Ovary (tissue), 10 donors: ENCODE measurements at places on chromosomes 2 and 18. TPM values are rescaled to one million over a fixed set of nuclear protein-coding genes. Genes with fewer than 3 reads are reported as not detected.

CD226 gene
- polyA plus RNA-seq: 0.17 TPM

COL3A1 gene
- 829 TPM for polyA plus RNA-seq

DNA sequence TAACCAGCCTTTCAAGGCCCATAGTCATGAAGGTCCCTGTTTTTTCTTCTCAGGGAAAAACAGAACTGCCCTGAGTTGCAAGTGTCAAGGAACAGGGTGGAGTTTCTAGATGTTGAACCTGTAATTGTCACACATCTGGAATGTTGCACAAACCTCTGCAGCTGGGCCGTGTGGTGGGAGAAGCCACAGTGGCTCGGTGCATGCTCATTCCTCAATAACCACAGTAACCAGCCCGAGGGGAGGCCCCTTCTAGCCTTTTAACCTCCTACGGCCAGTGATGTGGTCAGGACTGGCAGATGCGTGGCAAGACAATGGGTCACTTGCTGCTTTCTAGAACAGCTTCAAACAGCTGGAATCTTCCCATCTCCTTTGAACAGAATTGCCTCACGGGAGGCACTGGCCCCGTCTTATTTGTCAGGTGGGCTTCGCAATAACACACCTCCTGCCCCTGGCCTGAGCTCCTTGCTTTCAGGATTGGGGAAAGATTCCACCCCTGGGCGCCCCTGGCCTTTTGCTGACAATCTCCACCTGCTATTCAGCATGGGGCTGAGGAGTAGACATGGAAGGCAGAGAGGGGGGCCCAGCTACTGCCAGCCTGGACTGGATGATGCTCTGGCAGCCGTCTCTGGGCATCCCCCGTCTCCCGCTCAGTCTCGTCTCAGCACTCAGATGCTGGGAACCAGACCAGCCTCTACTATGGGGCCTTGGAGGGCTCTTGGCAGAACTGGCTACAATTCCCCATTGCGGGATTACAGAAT lies 102.9 kb downstream of the KLHL29 start:
- DNase-seq: no peak
- H3K4me3 ChIP-seq: no peak overlapping the region
- no peaks in the 10 kb centered on the region for H3K27me3 ChIP-seq
- no peaks in the 10 kb centered on the region for H3K36me3 ChIP-seq
- no peak overlapping the region for H3K27ac ChIP-seq

- no peak overlapping the region for H3K27ac ChIP-seq
- H3K4me1 ChIP-seq: no peaks in the 10 kb centered on the region
- no peak for DNase-seq
- no peaks in the 10 kb centered on the region for H3K27me3 ChIP-seq
- H3K4me3 ChIP-seq: no peak overlapping the region
- no peaks in the 10 kb centered on the region for H3K36me3 ChIP-seq
These were observed 103.9 kb downstream of the VIT start for GRCh38 chr2:36800381-36800780.

GRCh38 chr2:130825966-130826253 lies 10.8 kb upstream of the ARHGEF4 start:
- H3K27ac ChIP-seq: no peak overlapping the region
- H3K4me1 ChIP-seq: no peaks in the 10 kb centered on the region
- H3K36me3 ChIP-seq: no peaks in the 10 kb centered on the region

GRCh38 chr2:96527286-96528005 lies 9.1 kb upstream of the ARID5A start:
- no peaks in the 10 kb centered on the region for H3K36me3 ChIP-seq
- H3K27ac ChIP-seq: peak overlapping the region; percentile 82
- peak overlapping the region; percentile 68 for H3K4me3 ChIP-seq
- peak; percentile 73 for DNase-seq

LINC00305 gene
- 0.12 TPM for polyA plus RNA-seq

DNA sequence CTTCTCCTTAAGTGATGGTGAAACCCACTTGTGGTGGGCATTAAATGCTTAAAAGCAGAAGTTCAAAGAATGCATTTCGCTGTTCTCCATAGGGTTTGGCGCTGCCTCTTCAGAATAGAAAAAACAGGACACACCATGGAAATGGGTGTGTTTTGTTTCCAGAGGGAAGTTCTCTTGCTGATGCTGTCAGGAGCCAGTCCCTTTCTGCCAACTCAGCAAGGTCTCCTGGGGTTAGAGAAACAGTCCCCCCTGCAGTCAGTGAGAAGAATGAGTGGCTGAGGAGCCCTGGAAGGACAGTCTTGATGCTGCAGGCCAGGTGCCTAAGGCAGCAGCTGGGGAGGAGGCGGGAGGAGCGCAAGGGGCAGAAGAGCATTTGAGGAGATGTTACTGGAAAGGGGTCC lies 37.8 kb upstream of the ASAP2 start:
- H3K36me3 ChIP-seq: no peaks in the 10 kb centered on the region
- H3K4me1 ChIP-seq: no peaks in the 10 kb centered on the region
- no peak overlapping the region for H3K27ac ChIP-seq
- H3K4me3 ChIP-seq: no peak overlapping the region

DNA sequence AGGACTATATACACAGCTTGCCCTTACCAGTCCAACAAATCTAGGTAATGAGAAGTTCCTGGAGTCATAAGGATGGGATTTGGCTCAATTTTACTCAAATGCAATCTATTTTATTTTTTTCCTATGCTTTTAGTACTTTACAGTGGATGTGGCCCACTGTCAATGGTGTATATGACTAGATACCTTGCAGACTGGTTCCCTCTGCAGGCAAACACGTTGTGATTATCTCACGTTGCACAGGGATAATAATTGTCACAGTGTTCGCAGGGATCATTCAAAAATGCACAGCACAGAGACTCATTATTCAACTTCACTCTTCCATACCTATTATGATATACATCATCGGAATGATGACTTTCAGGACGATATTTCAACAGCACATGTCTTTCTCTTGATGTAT lies 359.7 kb downstream of the MBD2 start:
- no peaks in the 10 kb centered on the region for H3K4me1 ChIP-seq
- H3K36me3 ChIP-seq: no peaks in the 10 kb centered on the region

GRCh38 chr2:160742667-160743066 lies 249.1 kb upstream of the RBMS1 start:
- H3K4me1 ChIP-seq: no peaks in the 10 kb centered on the region
- DNase-seq: no peak
- H3K36me3 ChIP-seq: no peaks in the 10 kb centered on the region

GRCh38 chr2:120471166-120471565 lies 125.2 kb downstream of the INHBB start:
- H3K27ac ChIP-seq: no peak overlapping the region
- H3K4me1 ChIP-seq: peaks cover 16% of the 10 kb centered on the region
- DNase-seq: peak; percentile 28

DNA sequence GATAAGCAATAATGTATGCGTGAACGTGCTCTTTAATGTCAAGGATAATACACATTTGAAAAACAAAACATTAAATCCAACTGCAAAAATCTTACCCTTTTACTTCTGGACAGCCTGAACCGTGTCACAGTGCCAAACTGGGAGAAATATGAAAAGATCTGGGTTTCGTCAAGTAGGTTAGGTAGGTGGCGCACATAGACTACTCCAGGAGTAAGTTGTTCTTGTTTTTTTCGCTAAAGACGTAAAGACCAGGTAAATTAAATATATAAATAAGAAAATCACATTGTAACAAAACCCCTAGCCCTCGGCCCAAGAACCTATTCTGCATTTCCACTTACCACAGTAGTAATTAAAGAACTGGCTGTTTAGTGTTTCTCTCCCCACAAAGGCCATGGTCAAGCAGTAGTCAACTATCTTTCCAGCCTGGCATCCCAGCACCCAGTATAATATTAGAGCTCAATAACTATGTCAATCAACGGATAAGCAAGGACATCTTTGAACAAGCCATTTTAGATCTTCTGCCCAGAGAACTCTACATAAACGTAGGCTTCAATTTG lies 1.1 kb downstream of the NIFK start:
- peak overlapping the region; percentile 61 for H3K4me3 ChIP-seq
- no peaks in the 10 kb centered on the region for H3K27me3 ChIP-seq
- DNase-seq: no peak
- H3K27ac ChIP-seq: peak overlapping the region; percentile 67

DNA sequence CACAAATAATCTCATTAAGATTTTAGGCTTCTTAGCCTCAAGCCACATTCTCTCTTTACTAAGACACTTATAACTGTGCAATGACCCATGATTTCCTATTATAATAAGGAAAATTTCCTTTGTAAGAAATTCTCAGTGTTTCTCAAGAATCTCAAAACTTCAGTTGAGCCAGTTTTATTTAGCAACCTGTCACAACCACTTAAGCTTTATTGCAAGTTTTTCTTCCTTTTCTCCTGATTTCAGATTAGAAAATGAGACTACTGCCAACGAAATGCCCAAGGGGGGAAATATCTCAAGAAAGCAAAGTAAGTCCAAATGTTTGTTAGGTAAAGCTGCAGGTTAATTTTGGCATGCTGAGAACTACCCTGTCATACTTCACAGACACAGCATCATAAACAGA lies 178.5 kb downstream of the THADA start:
- no peaks in the 10 kb centered on the region for H3K27me3 ChIP-seq
- H3K4me1 ChIP-seq: peaks cover 7% of the 10 kb centered on the region
- no peak overlapping the region for H3K27ac ChIP-seq
- no peak for DNase-seq
- H3K36me3 ChIP-seq: no peaks in the 10 kb centered on the region

MERTK gene
- 21.9 TPM for polyA plus RNA-seq

- H3K27ac ChIP-seq: no peak overlapping the region
- no peak for DNase-seq
- H3K4me3 ChIP-seq: no peak overlapping the region
- no peaks in the 10 kb centered on the region for H3K4me1 ChIP-seq
- no peaks in the 10 kb centered on the region for H3K36me3 ChIP-seq
- H3K27me3 ChIP-seq: no peaks in the 10 kb centered on the region
These were observed 106.3 kb downstream of the TTN start for GRCh38 chr2:178700922-178701342.

EGR4 gene
- polyA plus RNA-seq: 0.04 TPM
